ENCODE measurements at places on chromosomes 4 and X. TPM values are rescaled to one million over a fixed set of nuclear protein-coding genes. Genes with fewer than 3 reads are reported as not detected.

GAGE12F gene
- total RNA-seq, result not detected

TLR6 gene
- 5.3 TPM for total RNA-seq

QRFPR gene
- not detected for total RNA-seq

ACE2 gene
- total RNA-seq, result not detected

HSFX2 gene
- 0.13 TPM for total RNA-seq

L1CAM gene
- total RNA-seq, result 0.27 TPM

FGG gene
- not detected for total RNA-seq

CT45A10 gene
- not detected for total RNA-seq

EDA gene
- 2.8 TPM for total RNA-seq

ZNF630 gene
- 0.50 TPM for total RNA-seq

CSAG1 gene
- not detected for total RNA-seq

TLR3 gene
- total RNA-seq, result 7.5 TPM

CXCL10 gene
- not detected for total RNA-seq

FATE1 gene
- not detected for total RNA-seq

SMR3A gene
- not detected for total RNA-seq

TBX22 gene
- total RNA-seq, result not detected

CYTL1 gene
- total RNA-seq, result 113 TPM

PHOX2B gene
- total RNA-seq, result not detected

FANCB gene
- 15.9 TPM for total RNA-seq

CPZ gene
- total RNA-seq, result not detected

MAB21L2 gene
- total RNA-seq, result 2.8 TPM

PABPC1L2A gene
- not detected for total RNA-seq

SH3RF1 gene
- 27.1 TPM for total RNA-seq

CYP4V2 gene
- 7.5 TPM for total RNA-seq

VCX3B gene
- total RNA-seq, result not detected

TRIM2 gene
- total RNA-seq, result 14.8 TPM

ABRAXAS1 gene
- 25.6 TPM for total RNA-seq

NSUN7 gene
- under 0.01 TPM for total RNA-seq

ZNF280C gene
- total RNA-seq, result 12.1 TPM

DCLK2 gene
- 3.9 TPM for total RNA-seq

CT45A3 gene
- not detected for total RNA-seq

DGAT2L6 gene
- not detected for total RNA-seq

MTNR1A gene
- not detected for total RNA-seq

PGAM4 gene
- total RNA-seq, result not detected

TCEAL6 gene
- total RNA-seq, result not detected

SPON2 gene
- total RNA-seq, result 0.57 TPM

SMR3B gene
- total RNA-seq, result not detected

NHS gene
- 0.13 TPM for total RNA-seq

JADE3 gene
- total RNA-seq, result 18.9 TPM

Data from thoracic aorta endothelial cell (primary cell).